ENCODE measurements at places on chromosomes 5 and 9. TPM values are rescaled to one million over a fixed set of nuclear protein-coding genes. Genes with fewer than 3 reads are reported as not detected.

The PCDHA9 gene
- polyA plus RNA-seq = 0.01 TPM

The F2R gene
- polyA plus RNA-seq = 1.1 TPM

The PCDHGA9 gene
- 0.36 TPM for polyA plus RNA-seq

- DNase-seq = no peak
These were observed 9.9 kb downstream of the SNCAIP start for GRCh38 chr5:122321921-122322320.

DNA sequence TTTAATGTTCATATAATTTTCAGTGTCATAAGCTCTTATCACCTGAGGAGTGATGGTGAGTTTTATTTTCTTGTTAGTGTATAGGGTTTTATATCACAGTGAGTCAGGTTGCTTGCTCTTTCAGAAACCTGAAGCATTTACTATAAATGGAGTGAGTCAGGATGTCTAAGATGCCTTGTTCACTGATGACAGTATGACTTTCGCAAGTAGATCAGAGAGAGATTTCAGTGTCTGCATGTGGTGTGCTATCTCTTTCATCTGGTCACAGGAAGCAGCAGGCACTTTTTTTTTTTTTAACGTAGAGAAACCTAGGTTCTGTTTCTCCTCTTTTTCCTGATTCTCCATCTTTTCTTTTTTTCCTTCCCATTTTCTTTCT, 237.1 kb downstream of the DMRTA1 start:
- no peak for DNase-seq

The TPPP gene
- polyA plus RNA-seq = 2.0 TPM

DNA sequence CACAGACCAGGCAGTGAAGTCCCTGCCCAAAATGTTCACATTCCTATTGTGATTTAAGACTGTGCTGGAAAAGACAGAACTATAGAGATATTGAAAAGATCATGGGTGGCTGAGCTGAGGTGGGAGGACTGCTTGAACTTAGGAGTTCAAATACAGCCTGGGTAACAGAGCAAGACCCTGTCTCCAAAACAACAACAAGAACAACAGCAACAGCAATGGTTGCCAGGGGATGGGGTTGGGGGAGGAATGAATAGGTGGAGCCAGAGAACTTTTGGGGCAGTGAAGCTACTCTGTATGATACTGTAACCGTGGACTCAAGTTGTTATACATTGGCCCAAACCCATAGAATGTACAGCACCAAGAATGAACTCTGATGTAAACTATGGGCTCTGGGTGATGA, 88.2 kb downstream of the DCP2 start:
- DNase-seq = no peak

DNA sequence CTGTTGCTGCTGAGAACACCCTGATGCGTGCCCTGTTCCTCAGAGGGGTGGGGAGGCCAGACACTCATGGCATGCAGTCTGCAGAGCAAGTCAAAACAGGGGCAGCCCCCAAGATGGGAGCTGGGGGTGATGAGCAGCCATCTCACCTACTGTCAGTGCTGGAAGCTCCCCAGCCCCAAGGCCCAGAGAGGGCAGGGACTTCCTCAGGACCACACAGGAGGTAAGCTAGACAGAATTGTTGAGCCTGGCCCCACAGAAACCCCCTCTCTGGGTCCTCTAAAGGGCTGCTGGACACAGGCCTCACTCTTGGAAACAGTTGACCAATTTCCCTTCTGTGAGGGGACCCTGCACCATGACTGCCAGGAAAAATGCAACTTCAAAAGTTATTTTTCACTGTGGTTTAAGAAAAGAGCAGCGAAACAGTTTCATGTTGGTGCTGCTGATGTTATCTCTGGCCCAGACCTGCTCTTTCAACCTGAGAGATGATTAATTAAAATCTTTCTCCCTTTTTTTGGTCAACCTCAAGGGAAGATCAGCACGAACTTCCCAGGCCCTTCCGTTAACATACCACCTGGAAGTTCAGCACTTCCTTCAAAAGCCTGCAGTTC, 9.6 kb downstream of the CSF2 start:
- peak; percentile 29 for DNase-seq

DNA sequence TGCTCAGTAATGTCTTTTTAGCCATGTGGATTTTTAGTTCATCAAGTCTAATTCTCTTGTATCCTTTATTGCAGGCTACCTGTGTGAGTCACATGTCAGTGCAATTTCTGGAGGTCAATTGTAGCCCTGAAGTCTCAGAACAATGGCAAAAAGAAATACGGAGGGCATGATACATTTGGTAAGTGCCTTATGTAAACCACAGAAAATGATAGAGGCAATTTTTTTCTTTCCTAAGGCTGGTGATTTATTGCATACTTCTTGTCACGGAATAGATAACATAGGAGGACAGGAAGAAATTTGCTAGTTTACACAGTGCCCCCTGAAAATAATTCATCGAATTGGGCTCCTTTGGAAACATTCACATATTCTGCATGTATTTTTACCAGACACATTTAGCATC, 235.9 kb downstream of the DMRTA1 start:
- DNase-seq = no peak

The SPEF2 gene
- polyA plus RNA-seq = 0.32 TPM

The ARL14EPL gene
- polyA plus RNA-seq = 0.03 TPM

The ANKRD34B gene
- 0.01 TPM for polyA plus RNA-seq

The PCDHA1 gene
- not detected for polyA plus RNA-seq

GRCh38 chr5:65736011-65736410, 14.0 kb downstream of the NLN start:
- DNase-seq = no peak

DNA sequence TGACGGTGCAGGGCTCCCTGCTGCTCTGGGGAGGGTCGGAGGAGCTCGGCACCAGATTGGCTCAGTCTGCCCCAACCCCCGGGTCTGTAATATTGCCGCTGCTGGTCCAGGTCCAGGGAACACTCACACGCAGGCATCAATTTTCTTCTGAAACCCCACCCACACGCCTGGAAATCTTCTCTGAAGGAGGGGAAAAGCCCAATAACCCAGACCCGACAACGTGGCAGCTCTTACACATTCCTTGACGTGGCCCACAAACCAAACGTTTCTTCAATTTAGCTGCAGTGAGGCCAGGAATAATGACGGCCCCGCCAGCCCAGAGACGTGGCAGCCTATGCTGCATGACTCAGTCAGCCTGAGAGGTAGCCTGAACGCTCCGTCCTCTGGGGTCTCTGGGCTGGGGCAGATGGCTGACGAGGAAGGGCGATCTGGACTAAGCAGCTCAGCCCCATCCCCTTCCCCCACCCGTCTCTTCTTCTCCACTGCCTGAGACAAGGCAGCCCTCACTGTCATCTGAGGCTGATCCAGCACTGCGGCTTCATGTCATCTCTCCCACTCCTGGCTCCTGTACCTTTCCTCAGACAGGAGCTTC, 9.9 kb upstream of the SPARC start:
- peak; percentile 81 for DNase-seq

GRCh38 chr9:27491154-27491553, 32.9 kb upstream of the IFNK start:
- DNase-seq = no peak

All from psoas muscle (tissue), 8 donors.